Left lung (tissue), 14 donors: ENCODE measurements at places on chromosomes 4 and X. TPM values are rescaled to one million over a fixed set of nuclear protein-coding genes. Genes with fewer than 3 reads are reported as not detected.

DNA sequence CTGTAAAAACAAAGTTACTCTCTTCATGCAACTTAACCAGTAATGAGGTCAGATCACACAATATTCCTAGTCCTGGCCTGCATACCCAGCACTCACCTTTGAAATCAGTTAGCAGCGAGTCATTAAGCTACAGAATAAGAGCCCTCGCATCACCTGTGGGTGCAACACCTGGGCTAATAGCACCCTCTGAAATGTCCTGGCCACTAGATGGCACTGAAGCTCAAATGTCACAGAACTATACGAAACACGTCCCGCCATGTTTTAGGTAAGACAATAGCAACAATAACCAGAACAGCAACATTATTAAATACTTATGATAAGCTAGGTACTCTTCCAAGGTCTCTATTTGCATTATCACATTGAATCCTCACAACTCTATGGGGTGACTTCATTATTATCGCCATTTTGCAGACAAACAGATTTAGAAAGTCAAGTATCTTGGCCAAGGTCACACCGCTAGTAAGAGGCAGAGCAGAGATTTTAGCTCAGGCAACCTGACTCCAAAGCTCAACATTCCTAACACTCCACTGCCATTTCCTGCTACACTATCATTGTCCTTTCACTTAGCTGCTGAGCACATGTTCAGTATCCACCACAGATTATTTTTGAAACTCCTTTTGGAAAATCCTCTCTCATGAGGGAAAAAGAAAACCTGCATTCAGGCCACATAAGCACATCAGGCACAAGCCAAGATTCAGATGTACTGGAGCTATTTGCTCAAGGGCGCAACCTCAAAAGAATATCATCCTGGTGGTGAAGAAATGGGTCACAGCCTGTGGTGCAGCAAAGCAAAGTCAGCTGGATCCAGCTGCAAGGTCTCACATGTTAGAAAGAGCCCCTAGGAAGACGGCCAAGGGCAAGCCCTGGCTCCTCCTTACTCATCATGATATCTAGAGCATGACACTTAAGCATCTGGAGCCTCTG lies 59.5 kb upstream of the KDR start:
- no peak for DNase-seq

- no peak for DNase-seq
Measured at GRCh38 chr4:28317221-28317620, 1456.6 kb downstream of the STIM2 start.

- no peak for DNase-seq
Measured at GRCh38 chr4:137452799-137453198, 79.5 kb downstream of the PCDH18 start.

DNA sequence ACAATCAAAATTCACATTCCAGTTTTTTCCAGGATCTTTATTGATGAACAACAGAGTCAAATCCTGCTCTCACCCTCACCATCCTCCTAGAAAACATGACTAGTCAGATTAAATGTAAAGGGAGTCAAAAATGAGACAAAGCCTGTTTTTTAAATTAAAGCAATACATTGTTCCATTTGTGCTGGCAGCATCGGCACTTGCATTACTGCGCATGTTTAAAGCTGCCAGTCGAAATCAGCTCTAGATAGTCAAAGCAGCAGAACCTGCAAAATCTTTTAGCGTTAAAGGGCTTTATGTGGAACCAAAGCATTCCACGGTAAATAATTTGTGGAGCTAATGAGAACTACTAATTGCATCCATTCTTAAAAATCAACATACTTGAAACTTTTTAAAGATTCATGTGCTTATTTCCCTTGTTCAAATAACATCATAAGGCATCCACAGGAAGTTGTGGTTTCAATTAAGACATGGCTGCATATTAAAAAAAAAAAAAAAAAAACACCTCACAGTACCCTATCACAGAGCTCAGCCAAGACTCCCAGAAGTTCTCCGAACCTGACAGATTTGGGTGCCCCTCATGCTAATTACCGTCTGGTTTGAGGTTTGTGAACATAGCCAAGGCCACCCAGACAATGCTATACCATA lies 82.2 kb downstream of the SH3KBP1 start:
- DNase-seq = no peak

DNA sequence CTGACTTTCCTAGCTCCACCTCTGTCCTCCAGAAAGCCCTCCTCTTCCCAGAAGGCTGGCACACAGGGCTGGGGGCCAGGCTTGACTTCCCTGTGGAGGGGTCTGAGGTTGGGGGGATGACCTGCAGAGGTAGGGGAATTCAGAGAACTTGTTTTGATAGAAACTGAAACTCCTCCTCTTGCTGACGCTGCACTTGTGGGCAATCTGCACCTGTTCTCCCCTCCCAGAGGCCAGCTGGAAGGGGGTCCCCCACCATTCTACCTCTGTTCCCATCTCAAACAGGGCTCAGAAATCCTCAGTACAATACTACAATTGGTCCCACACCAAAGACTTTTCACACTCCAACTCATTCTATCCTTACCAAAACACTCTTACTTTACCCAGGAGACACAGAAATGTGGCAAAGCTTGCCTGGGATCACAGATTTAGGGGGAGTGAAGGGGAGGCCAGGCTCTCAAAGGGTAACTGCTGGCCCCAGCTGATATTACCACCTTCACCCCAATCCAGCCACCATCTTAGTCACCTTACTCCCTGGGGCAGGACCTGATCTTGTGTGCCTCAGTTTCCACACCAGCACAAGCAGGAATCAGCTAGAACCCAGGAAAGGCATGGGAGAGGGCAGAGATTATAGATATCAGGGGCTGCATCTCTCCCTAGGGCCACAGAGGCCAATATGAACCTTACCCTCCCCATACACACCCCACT lies 18.5 kb downstream of the OTUD5 start:
- DNase-seq = no peak

FRAS1 gene
- 15.3 TPM for total RNA-seq

- no peak for DNase-seq
Measured at GRCh38 chr4:137794764-137795254, 262.5 kb upstream of the PCDH18 start.

DNA sequence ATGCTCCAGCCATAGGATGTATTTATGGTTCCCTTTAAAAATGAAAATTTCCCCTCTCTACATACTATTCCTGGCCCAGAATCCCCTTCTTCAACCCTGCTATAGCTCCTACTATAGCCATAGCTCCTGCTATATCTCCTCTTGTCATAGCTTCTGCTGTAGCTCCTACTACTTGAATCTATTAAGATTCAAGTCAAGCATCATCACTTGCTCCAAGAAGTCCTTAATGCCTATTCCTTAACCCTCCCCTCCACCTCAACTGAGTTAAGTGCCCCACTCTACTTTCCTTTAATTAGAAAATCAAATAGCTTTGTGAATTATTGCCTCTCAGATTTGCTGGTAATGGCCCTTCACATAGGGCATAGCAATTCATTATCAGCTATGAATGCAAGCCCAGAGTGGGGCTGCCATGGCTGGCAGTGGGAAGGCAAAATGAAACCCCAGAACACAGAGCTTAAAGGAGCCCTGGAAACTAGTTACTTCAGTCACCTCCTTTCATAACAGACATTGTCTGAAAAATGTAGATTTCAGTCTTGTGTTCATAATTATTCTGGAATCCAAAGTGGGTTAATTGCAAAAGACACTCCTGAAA lies 15.4 kb downstream of the OCIAD2 start:
- DNase-seq = no peak

- DNase-seq = no peak
Measured at GRCh38 chrX:130097507-130098209, 12.6 kb downstream of the ELF4 start.

DNA sequence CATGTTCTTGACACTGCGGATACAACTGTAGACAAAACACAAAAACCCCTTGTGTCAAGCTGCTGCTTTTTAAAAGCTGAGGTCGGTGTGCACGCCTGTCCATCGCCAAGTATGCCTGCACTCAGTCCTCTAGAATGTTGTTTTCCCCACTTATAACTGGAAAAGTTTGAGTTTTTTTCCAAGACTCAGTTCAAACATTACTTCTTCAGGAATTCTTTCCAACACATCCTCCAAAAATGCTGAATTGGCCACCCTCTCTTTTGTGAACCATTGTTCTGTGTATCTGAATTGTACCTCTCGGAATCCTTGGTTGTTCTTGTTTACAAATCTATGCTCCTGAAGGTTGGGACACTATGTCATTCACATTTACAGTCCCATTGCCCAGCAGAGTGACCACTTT lies 94.6 kb downstream of the REELD1 start:
- no peak for DNase-seq

STOX2 gene
- 14.3 TPM for total RNA-seq

- no peak for DNase-seq
Measured at GRCh38 chrX:111831343-111831742, 44.6 kb upstream of the TRPC5OS start.

ITIH6 gene
- total RNA-seq = not detected

SYTL5 gene
- 0.50 TPM for total RNA-seq

SPANXC gene
- total RNA-seq = not detected

SLC49A3 gene
- total RNA-seq = 27.5 TPM

- DNase-seq = no peak
Measured at GRCh38 chrX:149021159-149021558, 483.9 kb downstream of the IDS start.

DNA sequence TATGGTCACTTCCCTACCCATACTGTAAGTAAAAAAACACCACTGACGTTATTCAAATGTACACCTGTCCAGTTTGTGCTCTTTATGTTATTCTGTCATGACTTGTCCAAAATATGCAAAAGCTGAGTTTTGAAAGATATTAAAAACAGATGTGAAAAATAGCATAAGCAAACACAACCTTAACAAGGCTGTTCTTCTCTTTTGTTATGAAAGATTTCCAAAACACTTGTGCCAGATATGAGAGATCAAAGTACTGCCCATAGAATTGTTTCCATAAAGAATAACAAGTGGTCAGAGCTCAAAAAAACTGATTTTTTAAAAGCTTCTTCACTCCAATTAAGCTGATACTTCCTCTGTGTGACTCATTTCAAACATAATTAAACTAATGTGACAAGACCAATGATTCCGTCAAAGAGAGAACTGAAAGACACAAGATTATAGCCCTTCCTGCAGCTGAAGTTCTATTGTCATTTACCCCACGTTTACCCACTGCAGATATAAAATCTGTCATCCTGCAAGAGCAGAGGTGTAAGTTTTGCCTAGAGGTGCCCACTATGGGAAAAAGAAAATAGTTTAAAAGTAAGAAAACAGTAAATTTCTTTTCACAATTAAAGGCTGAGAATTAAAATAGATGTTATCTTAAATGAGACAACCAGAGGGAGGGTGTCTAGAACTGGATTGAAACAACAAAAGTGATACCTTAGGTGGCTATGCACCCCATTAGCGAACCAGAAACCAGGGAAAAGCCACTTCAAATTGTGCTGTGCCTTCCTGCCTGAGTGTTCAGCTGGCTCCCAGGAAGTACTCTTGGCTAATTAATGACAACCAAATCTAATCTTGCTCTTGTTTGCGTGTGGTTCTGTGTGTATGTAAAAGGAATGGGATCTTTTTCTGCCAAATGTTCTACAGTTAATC lies 30.1 kb downstream of the RASSF6 start:
- no peak for DNase-seq

GRCh38 chrX:148588649-148589310 lies 88.4 kb downstream of the AFF2 start:
- DNase-seq = no peak

DNA sequence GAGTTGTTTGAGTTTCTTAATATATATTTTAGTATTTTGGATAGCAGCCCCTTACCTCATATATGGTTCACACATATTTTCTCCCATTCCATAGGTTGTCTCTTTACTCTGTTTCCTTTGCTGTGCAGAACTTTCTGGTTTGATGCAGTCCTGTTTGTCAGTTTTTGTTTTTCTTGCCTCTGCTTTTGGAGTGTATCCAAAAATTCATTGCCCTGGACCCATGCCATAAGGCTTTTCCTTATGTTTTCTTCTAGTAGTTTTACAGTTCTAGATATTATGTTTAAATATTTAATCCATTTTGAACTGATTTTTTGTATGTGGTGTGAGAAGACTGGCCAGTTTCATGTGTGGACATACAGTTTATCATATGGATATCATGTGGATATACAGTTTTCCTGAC lies 58.5 kb upstream of the NUDT6 start:
- DNase-seq = no peak

DNA sequence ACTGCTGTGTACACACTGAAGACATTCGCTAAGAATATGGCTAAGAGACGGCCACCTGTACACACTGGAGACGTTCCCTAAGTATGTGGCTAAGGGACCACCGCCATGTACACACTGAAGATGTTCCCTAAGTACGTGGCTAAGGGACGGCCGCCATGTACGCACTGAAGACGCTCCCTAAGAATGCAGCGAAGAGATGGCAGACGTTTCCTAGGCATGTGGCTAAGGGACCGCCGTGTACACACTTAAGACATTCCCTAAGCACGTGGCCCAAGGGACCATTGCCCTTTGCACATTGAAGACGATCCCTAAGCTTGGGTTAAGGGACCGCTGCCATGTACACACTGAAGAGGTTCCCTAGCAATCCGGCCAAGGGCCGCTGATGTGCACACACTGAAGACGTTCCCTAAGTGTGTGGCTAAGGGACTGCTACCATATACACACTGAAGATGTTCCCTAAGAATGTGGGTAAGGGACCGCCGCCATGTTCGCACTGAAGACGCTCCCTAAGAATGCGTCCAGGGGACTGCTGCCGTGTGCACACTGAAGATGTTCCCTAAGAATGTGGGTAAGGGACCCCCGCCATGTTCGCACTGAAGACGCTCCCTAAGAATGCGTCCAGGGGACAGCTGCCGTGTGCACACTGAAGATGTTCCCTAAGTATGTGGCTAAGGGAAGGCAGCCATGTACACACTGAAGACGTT lies 36.7 kb downstream of the DHRSX start:
- no peak for DNase-seq

DNA sequence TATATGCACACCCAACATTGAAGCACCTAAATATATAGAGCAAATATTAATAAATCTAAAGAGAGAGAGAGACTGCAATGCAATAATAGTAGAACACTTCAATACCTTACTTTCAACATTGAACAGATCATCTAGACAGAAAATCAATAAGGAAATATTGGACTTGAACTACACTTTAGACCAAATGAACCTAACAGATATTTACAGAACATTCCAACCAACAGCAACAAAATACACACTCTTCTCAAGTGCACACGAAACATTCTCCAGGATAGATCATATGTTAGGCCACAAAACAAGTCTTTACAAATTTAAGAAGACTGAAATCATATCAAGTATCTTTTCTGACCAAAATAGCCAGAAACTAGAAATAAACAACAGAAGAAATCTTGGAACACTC lies 66.6 kb downstream of the CD99L2 start:
- DNase-seq = no peak

GLRA2 gene
- total RNA-seq = not detected

GABRA4 gene
- total RNA-seq = not detected

DNA sequence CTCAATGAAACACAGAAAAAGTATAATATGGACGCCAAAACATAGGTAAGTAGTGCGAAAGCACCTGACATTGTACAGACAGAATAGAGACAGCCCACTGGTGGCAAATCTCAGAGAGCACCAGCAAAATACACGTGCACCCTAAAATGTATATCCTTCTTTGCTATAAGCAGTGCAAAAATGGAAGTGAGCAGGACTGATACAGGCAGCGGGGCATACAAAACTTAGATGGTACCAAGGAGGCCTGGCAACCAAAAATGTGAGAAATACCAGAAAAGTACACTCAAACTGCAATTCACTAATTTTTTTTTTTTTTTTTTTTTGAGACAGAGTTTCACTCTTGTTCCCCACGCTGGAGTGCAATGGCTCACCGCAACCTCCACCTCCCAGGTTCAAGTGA lies 63.9 kb downstream of the EIF4E start:
- no peak for DNase-seq

HTR2C gene
- not detected for total RNA-seq

GRCh38 chrX:25204182-25204581 lies 188.4 kb upstream of the ARX start:
- DNase-seq = no peak

NEXMIF gene
- 0.52 TPM for total RNA-seq
